Hepatocyte (in vitro differentiated cells): ENCODE measurements at places on chromosomes 7 and 10. TPM values are rescaled to one million over a fixed set of nuclear protein-coding genes. Genes with fewer than 3 reads are reported as not detected.

GRCh38 chr10:104937567-104937966 is 296.5 kb downstream of the SORCS3 start:
- H3K4me3 ChIP-seq = no peak overlapping the region
- H3K4me1 ChIP-seq = no peaks in the 10 kb centered on the region
- H3K36me3 ChIP-seq = no peaks in the 10 kb centered on the region
- no peak overlapping the region for H3K27ac ChIP-seq

DNA sequence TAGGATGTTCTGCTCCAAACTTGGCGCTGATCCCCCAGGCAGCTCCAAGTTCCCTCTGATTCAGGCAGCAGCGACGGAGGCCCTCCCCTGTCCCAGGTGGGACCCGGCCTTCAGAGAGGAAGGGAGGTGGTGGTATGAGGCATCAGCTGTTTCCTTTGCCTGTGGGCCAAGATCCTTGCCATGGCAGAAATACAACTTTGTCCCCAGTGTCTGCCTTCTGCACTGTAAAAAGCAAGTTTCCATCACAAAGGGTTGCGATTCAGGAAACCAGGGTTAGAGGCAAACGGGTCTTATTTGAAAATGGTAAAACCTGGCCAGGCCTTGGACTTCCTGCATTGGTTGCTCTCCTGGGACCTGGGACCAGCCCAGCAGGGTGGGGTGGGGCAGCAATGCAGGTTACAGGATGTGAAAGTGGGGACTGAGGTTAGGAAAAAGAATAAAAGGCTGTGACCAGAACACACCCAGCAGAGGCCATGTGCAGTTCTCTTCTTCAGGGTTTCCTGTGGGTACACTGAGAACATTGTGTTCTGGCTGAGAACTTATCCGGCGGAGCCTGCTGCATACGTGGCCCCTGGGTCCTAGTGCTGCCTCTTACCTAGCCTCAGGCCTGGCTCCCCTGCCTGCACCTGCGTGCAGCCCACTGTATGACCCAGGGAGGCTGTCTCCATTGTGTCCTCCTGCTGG is 25.1 kb upstream of the DDIT4 start:
- DNase-seq = peak; percentile 81
- H3K4me1 ChIP-seq = peaks cover 56% of the 10 kb centered on the region
- no peak overlapping the region for H3K4me3 ChIP-seq
- peak overlapping the region; percentile 94 for H3K27ac ChIP-seq

- peak; percentile 42 for DNase-seq
- no peak overlapping the region for H3K4me3 ChIP-seq
- peak overlapping the region; percentile 84 for H3K27ac ChIP-seq
- no peaks in the 10 kb centered on the region for H3K27me3 ChIP-seq
- H3K4me1 ChIP-seq = peaks cover 11% of the 10 kb centered on the region
Observed at GRCh38 chr7:142908921-142909890, 23.7 kb upstream of the TRPV6 start.

DNA sequence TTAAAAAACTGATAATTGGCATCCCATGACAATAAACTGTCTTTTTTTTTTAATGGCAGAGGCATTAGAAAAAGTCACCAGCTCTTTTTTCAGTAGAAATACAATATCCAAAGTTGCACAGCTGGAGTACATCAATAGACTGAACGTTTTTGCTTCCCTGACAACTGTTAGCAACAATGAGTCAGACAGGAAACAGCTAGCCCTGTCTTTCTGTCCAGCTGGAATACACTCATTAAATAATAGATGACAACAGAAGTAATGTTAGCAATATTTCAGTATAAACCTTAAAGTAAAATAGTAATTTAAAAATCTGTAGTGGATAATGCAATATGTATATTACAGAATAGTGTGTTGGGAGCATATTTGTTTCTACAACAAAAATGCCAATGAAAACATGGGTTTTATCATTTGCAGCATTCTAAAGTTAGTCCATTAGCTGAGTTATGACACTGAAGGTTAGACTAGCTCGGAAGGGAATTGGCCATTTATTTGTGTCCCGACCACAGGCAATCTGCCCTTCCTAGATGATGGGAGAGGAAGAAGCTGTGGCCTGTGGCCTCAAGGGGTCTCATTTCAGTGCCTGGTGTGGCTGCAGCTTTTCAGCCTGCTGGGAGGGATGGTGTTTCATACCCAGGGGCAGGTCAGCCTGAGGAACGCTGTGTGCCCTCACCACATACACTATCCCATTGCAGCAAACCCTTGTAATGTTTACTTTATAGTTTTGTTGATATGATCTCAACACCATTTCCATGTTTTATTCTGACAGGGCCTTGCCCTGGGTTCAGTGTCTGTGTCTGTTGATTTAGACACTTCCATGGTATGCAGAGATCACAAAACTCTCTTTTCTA is 173.3 kb downstream of the SLC16A9 start:
- H3K36me3 ChIP-seq = no peaks in the 10 kb centered on the region
- peak; percentile 32 for DNase-seq
- H3K4me1 ChIP-seq = peaks cover 8% of the 10 kb centered on the region
- peak overlapping the region; percentile 57 for H3K27ac ChIP-seq
- H3K27me3 ChIP-seq = no peaks in the 10 kb centered on the region
- H3K4me3 ChIP-seq = no peak overlapping the region

DNA sequence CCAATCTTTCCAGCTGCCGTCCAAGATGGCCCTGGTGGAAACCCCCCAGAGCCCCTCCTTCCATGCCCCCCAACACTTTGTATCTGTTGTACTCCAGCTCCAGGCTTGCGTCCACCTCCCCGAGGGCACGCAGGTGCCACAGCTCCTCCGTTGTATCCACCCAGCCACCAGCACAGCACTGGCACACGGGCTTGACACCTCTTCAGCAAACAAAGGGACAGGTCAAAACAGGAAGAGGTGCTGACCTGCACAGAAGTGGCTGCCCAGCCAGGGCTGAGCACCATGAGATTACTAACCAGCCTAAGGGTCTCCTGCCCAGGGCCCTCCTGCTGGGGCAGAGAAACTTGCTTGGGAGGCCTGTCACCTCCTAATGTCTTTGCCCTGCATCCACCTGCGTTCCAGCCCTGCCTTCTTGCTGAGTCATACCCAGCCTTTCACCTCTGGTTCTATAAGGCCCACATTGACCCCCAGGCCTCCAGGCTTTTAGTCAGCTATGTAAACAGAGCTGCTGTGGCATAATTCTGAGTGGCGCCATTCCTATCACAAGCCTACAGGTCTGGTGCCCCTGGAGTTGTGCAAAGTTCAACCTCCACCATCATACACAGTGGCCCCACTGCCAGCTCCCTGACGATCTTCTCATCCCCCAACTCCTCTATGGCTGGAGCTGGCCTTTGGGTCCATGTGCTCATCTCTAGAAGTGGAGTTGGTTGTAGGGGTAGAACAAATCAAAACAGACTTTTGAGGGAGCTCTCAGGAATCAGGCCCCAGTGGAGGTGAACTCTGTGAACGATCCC is 20.9 kb downstream of the SLC29A3 start:
- no peaks in the 10 kb centered on the region for H3K36me3 ChIP-seq
- peak; percentile 86 for DNase-seq
- no peaks in the 10 kb centered on the region for H3K27me3 ChIP-seq

DNA sequence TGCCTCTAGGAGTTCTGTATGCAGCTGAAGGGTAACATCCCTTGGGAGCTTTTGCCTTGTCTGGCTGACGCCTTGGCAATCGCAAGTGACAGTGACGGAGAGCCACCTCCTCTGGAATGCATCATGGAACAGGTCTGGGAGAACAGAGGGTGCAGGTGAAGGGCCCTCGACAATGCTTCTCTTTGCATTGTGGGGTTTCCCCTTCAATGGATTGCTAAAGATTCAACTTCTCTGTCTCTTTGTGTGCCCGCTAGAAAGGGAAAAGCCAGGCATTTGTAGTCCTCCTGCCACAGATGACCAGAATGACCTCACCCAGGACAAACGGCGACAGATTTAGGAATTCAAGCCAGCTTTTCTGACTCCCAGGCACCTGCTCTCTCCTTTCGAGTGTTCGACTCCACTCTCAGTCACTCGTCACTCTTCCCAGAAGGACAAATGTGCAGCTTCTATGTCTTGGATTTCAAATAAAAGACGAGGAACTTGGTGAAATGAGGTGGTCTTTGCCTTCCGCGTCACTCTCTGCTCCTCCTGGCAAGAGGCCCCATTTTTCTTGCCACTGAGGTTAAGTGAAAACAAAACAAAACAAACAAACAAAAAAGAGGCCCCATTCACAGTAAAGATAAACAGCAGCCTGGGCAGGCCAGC is 26.1 kb downstream of the IL2RA start:
- no peaks in the 10 kb centered on the region for H3K4me1 ChIP-seq
- no peak overlapping the region for H3K4me3 ChIP-seq
- H3K27ac ChIP-seq = no peak overlapping the region
- no peaks in the 10 kb centered on the region for H3K36me3 ChIP-seq
- DNase-seq = no peak

GRCh38 chr7:44324481-44325200 is 753 bp downstream of the CAMK2B start:
- peaks cover 46% of the 10 kb centered on the region for H3K27me3 ChIP-seq
- H3K4me1 ChIP-seq = no peaks in the 10 kb centered on the region
- H3K36me3 ChIP-seq = no peaks in the 10 kb centered on the region
- H3K27ac ChIP-seq = no peak overlapping the region
- H3K4me3 ChIP-seq = no peak overlapping the region

DNA sequence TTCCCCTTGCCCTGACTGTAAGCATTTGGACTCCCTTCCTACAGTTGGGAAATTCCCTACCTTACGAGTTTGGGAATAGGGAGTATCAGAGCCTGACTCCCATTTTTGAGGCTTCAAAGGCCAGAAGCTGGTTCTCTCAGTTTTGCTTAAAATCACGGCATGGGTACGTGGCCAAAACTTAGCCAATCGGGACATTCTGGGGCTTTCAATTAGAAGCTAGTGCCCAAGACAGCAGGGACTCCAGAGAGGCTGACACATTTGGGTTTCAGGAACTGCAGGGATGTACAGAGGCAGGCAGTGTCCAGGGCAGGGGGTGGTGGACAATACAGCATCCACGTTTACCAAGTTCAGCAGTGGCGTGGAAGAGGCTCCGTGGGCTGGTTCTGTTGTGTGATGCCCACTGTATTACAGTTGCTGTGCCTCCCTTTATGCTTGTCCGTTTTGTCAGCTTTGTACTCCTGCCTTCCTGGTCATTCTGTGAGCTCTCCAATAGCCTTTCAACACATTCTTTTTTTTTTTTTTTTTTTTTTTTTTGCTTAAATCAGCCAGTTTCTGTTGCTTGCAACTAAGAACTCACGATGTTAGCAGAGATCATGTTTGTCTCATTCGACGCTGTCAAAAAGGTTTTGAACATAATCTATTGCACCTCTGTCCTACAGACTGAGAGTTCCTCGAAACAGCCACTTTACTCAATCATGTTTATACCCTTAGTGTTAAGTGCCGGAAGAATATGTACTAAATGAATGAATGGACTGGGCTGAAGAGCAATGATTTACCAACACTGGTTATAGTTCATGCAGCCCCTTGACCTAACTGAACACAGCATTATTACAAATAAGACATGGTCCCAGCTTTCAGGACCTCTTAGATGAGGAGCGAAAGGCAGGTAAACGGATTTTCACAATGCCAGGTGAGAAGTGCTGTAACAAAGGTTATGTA is 1.1 kb downstream of the GGCT start:
- no peak for DNase-seq
- peak overlapping the region; percentile 66 for H3K4me3 ChIP-seq
- H3K27ac ChIP-seq = peak overlapping the region; percentile 73
- no peaks in the 10 kb centered on the region for H3K27me3 ChIP-seq

DNA sequence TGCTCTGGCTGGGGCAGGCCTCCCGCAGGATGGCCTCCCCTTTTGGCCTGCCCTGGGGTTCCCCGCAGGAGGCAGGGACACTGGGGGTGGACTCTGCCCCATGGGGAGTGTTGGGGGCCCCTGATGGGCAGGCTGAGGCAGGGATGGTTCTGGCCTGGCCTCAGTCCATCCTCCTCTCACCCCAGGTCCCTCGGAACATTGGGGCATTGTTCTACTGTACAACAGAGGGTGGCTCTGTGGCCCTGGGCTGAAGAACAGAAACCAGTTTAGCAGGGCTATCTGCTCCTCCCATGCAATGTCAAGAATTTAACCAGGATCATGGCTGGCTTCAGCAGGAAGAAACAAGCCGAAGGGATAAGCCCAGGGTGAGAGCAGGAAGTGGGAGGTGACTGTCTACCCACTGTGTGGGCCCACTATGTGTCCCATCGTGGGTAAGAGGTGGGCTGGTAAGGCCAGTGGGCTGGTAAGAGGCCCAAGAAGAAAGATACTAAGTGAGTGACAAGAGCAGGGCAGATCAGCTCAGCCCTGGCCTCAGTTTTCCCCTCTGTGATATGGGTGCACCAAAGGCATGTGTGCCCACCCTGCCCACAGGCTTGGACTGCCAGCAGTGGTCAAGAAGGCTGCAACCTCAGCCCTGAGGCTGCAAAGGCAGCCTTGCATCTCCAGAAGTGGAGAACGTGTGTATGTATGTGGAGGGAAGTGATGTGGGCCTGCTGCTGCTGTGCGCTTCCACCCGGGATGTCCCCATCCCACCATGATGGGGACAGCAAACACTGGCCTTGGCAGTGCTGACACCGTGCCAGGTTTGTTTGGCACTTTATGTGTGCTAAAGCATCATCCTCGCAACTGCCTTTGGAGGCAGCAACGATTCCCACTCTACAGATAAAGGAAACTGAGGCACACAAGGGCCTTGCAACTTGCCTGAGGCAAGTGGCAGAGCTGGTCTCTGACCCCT is 138.9 kb downstream of the SH3PXD2A start:
- H3K36me3 ChIP-seq = no peaks in the 10 kb centered on the region
- no peak for DNase-seq
- peak overlapping the region; percentile 51 for H3K27ac ChIP-seq
- no peaks in the 10 kb centered on the region for H3K27me3 ChIP-seq
- H3K4me1 ChIP-seq = peaks cover 11% of the 10 kb centered on the region
- H3K4me3 ChIP-seq = no peak overlapping the region

- no peaks in the 10 kb centered on the region for H3K27me3 ChIP-seq
- no peaks in the 10 kb centered on the region for H3K36me3 ChIP-seq
- no peak overlapping the region for H3K4me3 ChIP-seq
- peaks cover 54% of the 10 kb centered on the region for H3K4me1 ChIP-seq
- DNase-seq = no peak
- H3K27ac ChIP-seq = peak overlapping the region; percentile 2
Observed at GRCh38 chr7:50557099-50557498, 8.1 kb downstream of the DDC start.

The FANK1 gene
- 0.88 and 6.0 TPM in 2 replicates for total RNA-seq

The CTBP2 gene
- 61.3 and 61.5 TPM in 2 replicates for total RNA-seq

The DNAH11 gene
- 0.43 and 2.0 TPM in 2 replicates for total RNA-seq

The CTAGE8 gene
- 2.5 and 5.2 TPM in 2 replicates for total RNA-seq

The PCLO gene
- total RNA-seq = 4.2 and 8.1 TPM in 2 replicates

The PPP1R17 gene
- not detected in 2 replicates for total RNA-seq

The PI4K2A gene
- total RNA-seq = 25.9 and 26.5 TPM in 2 replicates

The GNGT1 gene
- not detected in 2 replicates for total RNA-seq
